ENCODE measurements at places on chromosomes 1 and 21. TPM values are rescaled to one million over a fixed set of nuclear protein-coding genes. Genes with fewer than 3 reads are reported as not detected.

Gene PGLYRP3
- not detected for total RNA-seq

Gene PGBD5
- total RNA-seq = 0.39 TPM

Gene MFSD2A
- 2.1 TPM for total RNA-seq

Gene CR1L
- not detected for total RNA-seq

Gene NOS1AP
- 0.97 TPM for total RNA-seq

Gene GJA5
- not detected for total RNA-seq

Gene AGT
- 2.1 TPM for total RNA-seq

Gene LRRC39
- 0.39 TPM for total RNA-seq

Gene ZNF687
- 14.1 TPM for total RNA-seq

Gene LAD1
- total RNA-seq = not detected

Gene CD1E
- not detected for total RNA-seq

Gene FAM151A
- not detected for total RNA-seq

Gene INTS3
- 43.0 TPM for total RNA-seq

Gene ANGPTL1
- 10.1 TPM for total RNA-seq

Gene TAF13
- 127 TPM for total RNA-seq

Gene SLC25A34
- 0.52 TPM for total RNA-seq

Gene PIGR
- not detected for total RNA-seq

Gene ANGPTL3
- total RNA-seq = 0.11 TPM

Gene GUK1
- total RNA-seq = 249 TPM

Gene RIPPLY3
- 0.11 TPM for total RNA-seq

Gene CFAP74
- total RNA-seq = not detected

Gene NUP210L
- total RNA-seq = 0.86 TPM

Gene CBS
- 31.9 TPM for total RNA-seq

Gene RNF186
- not detected for total RNA-seq

Gene RRP1
- total RNA-seq = 20.5 TPM

Gene PLEKHN1
- total RNA-seq = 0.91 TPM

Gene ADAM30
- total RNA-seq = not detected

Gene ZNF648
- 0.22 TPM for total RNA-seq

Gene AADACL3
- not detected for total RNA-seq

Gene FAM229A
- 1.1 TPM for total RNA-seq

Gene OR2T33
- total RNA-seq = not detected

Gene MAEL
- not detected for total RNA-seq

Gene SLC9C2
- under 0.01 TPM for total RNA-seq

Gene TFF2
- not detected for total RNA-seq

Gene WDR4
- 8.8 TPM for total RNA-seq

Gene CFHR2
- not detected for total RNA-seq

Gene LGR6
- under 0.01 TPM for total RNA-seq

Gene MFAP2
- total RNA-seq = 20.3 TPM

Gene CELF3
- total RNA-seq = not detected

Gene BNIPL
- total RNA-seq = 0.32 TPM

Gene RPTN
- total RNA-seq = 0.13 TPM
